WTC11 (cell line): ENCODE measurements at places on chromosomes 1 and 21.

- DNase-seq = no peak
These were observed 1.7 kb downstream of the ASPM start for GRCh38 chr1:197144570-197145325.

- no peak for DNase-seq
These were observed 46.9 kb upstream of the PUM1 start for GRCh38 chr1:31112266-31112935.

GRCh38 chr1:156906206-156906906, 12.8 kb downstream of the PEAR1 start:
- no peak for DNase-seq

DNA sequence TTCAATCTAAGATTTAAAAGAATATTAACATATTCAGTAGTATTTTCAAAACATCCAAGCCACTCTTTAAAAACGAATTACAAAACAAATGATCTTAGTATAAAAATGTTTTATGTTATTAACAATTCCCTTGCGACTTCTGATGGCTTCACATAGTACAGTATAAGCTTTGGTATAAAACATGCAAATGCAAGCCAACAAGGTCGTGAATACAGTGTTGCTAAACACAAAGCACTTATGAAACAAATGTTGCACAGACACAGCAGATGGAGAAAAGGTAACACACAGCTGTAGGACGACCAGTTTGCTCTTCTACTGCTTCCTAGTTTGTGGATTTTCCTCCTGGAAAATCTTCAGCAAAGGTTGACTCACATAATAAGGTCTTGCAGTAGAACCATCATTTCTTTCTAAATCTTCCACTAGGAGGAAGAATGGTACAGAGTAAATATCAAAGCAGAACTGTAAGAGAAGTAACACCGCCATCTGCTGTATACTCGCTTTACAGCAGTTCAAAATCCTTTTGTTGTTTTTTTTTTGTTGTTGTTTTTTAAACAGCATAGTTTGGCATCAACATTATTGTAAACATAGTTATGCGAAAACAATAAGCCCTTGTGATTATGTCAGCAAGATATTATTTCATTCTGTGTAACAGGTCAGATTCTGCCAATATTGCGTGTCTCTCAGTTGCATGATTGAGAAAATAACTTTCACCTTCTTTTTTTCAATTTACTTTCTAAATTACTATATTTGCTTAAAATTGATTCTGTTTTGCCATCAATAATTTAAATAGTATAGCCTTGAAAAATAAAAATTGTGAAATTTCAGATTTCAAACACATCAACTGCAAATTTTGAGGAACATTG, 69.5 kb downstream of the LHX8 start:
- DNase-seq = peak; percentile 14

GRCh38 chr1:83929184-83929583, 69.7 kb downstream of the TTLL7 start:
- DNase-seq = no peak

DNA sequence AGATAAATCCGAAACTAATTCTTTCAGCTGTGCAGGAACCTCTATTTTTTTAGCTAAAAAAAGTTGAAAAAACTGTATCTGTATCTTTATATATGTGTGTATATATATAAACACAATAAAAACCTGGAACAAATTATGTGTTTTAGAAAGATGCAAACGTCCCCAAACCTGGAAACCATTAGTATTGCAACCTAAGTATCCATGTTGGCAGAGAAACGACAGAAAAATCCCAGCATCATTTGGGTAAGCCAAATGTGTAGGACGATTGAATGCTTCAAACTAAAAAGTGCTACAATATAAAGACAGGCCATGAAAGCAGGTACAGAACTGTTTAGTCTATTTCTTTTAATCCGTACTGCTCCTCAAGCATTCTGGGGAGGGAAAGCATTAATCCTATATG, 87.9 kb downstream of the AHCTF1 start:
- DNase-seq = no peak

DNA sequence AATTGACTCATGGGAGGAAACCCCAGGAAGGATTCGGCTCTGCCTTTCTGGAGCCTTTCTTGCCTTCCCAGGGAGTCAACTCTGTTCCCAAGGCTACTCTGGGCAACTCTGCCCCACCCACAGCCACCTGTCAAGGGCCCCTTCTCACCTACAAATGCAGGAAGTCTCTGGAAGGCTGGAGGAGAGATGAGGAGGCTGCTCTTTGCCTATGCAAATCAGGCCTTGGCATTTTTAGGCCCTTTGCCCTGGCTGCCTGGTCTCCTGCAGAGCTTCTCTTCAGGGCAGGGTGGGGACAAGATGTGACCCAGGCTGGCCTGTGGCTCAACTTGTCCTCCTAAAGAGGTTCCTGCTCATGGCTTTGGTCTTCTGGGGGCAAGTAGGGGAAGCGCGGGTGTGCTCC, 5.4 kb downstream of the SLC6A9 start:
- no peak for DNase-seq

DNA sequence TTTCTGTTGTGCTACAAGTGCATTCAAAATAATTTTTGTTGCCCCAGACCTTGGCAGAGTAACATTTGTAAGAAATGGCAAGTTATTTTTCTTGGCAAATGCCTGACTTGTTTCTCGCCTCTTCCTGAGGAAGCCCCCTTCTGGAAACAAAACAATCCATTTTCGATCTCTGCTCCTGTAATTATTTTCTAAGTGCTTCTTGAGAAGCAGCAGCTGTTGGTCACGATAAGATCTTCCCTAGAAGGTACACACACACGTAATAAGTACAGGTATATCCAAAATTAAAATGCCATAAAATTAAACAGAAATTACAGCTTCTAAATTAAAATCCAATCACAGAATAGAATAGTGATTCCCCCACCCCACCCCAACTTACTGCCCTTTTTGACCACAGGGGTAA, 47.3 kb downstream of the LPGAT1 start:
- DNase-seq = no peak

DNA sequence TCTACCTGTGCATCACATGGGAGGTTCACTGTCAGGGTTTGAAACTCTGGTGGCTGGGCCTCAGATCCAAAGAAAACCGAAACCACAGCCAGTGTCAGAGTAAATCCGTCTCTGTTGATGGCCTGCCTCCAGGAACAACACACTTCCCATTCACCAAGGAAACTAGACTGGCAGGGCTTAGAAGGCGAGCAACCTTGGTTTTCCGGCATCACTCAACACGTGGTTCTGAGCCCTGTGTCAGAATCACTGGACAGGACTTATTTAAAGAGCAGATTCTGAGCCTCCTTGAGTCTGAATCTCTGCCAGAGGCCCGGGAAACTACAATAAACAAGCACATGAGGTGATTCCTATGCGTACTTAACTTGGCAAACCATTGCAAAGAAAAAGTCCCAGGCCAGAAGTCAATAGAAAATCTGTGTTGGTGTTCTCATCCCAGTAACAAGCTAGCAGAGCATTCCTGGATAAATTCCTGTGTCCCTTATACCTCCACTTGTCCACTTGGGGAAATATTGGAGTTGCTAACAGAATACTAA, 70.0 kb downstream of the KCTD3 start:
- no peak for DNase-seq

- DNase-seq = no peak
These were observed 195.3 kb downstream of the C1orf94 start for GRCh38 chr1:34371829-34372532.

- DNase-seq = no peak
These were observed 648.3 kb upstream of the BRINP3 start for GRCh38 chr1:191125950-191126349.

DNA sequence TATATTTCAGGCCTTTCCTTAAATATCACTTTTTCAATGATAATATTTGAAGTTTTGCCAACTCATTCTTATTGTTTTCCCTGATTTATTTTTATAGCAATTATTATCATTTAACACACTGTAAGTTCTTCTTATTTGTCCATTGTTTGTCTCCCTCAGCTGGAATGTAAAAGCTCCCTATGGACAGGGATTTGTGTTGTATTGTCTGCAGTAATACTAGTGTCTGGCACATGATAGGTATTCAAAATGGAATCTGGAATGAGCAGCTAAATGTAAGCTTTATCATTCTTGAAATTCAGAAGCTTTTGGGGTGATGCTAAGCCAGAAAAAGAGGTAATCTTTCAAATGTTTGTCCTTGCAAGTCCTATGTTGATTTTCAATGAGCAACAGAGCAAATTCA, 112.1 kb downstream of the NEGR1 start:
- no peak for DNase-seq

DNA sequence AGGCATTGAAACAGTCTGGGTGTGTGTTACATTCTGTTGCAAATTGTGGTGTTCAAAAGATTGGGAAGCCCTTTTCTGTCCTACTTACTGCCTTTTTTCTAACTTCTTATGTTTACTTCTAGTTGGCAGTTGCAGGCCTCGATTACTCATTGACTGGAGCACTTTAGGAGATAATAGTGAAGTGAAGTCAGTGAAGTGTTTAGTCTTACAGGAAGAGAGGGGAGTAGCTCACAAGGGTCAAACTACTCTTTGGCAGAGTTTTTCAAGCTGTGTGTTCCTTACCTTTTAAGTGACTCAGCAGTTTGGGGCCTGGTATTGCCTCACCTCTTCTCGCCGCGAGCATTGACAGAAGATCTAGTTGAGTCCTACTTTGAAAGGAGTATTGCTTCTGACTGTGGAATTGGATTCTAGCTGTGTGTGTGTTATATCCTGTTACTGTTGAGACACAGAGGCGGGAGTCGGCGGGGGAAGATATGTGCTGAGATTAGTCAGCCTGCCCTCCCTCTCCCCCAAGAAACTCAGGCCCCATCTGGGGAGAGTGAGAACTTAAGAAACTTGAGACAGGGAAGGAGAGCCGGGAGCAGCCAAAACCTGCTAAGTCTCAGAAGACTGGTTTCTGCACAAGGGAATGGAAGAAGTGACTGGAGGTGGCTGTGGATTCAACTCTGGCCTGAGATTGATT, 19.3 kb downstream of the AHCYL1 start:
- peak; percentile 38 for DNase-seq

GRCh38 chr1:211384524-211384923, 57.9 kb downstream of the TRAF5 start:
- DNase-seq = no peak

- no peak for DNase-seq
These were observed 22.4 kb downstream of the PTPN22 start for GRCh38 chr1:113849072-113849471.

DNA sequence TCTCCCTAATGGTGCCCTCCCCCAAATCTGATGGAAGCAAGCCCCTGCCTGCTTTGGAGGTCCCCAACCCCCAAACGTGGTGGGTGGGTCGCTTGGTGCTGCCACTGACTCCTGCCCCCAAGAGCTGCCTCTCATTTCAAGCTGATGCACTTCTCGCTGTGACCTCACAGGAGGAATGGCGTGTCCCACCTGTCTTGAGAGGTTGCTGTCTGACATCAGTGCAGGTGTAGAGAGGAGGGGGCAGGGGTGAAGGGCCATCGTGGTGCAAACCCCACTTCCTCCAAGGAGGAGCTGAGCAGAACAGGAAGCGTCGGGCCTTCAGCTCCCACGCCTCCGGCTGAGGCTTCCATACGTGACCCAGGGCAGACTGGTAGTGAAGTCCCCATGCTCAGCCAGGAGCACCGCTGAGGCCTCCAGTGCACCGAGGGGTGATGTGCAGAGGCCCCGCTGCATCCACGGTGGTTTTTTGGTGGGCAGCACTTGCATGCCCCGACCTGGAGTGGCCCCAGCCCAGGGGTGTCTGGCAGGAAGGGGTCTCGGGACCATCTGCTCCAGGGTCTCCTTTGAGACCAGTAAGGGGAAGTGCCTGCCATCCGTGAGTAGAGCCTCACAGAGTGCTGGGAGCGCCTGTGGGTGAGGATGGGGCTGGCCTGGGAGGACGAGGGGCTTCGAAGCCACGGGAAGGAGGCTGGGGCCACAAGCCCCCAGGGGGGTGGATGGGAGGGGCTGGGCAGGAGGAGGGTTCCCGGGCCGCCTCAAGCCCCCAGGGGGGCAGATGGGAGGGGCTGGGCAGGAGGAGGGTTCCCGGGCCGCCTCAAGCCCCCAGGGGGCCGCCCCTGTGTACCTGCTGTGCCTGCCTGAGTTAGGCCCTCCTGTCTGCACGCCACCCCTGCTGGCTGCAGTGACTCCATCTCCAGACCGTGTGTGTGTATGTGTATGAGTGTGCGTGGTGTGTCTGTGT, 39.8 kb downstream of the WDR4 start:
- DNase-seq = no peak

DNA sequence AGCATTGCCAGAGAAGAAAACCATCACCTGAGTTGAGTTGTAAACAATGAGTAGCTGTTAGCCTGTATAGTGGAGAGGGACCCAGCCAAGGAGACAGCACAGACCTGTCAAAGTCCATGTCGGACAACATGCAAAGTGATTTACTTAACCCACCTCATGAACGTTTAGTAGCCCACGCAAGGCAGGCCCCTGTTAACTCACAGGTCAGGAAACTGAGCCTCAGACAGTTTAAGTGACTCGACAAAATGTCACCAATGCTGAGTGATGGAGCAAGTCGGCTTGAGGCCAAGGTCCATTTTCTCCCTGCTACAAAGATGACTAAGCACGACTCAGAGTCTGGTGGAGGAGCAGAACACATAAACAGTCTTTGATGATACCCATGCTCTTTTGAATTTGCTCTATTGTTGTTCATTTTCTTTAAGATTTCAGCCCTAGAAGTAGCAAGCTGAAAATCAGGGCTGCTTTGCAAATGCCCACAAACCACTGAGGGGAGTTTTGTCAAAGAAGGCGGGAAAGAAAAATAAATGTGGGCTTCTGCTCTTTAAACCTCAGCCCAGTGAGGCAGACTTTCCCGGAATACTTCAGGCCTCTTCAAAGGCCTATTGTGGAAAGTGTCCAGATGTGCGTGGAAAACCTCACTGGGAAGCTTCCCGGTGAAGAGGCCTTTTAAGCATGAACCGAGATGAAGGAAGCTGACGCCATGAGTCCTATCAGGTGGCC, 83.8 kb upstream of the HOOK1 start:
- DNase-seq = no peak

DNA sequence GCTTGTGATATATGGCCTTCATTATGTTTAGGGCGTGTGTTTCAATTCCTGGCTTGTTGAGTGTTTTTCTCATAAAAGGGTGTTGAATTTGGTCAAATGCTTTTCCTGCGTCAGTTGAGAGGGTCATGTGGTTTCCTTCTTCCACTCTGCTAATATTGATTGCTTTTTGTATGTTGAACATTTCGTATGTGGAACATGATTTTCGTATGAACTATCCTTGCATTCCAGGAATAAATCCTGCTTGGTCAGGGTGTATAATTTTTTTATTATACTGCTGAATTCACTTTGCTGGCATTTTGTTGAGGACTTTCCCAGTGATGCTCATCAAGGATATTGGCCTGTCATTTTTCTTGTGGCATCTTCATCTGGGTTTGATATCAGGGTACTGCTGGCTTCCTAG, 4.7 kb upstream of the ATAD3A start:
- DNase-seq = no peak

GRCh38 chr1:108075055-108075454, 110.1 kb upstream of the VAV3 start:
- no peak for DNase-seq
